ENCODE measurements at places on chromosomes 2 and 18. TPM values are rescaled to one million over a fixed set of nuclear protein-coding genes. Genes with fewer than 3 reads are reported as not detected.

The IL36A gene
- 0.84 TPM for total RNA-seq

DNA sequence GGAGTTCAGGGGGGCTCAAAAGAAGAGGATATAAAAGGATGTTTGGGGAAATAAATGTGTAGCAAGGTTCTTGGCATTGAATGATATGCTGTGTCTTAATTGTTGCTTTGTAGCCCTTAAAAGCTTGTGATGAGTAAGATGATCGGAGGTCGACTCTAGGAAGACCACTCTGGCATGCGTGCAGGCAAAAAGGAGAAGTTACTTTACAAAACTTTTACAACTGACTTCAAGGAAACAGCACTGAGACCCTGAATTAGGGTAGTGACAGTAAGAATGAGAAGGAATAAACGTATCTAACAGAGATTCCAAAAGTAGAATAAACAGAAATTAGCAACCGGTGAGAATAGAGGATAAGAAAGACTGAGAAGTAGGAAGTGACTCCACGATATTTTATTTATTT is 228.7 kb upstream of the TANK start:
- H3K4me3 ChIP-seq: no peak overlapping the region
- H3K4me1 ChIP-seq: no peaks in the 10 kb centered on the region
- no peak overlapping the region for H3K27ac ChIP-seq
- H3K36me3 ChIP-seq: no peaks in the 10 kb centered on the region

GRCh38 chr18:26863122-26863879 is 2.2 kb downstream of the AQP4 start:
- peaks cover 9% of the 10 kb centered on the region for H3K27me3 ChIP-seq
- no peak for DNase-seq
- H3K4me1 ChIP-seq: no peaks in the 10 kb centered on the region
- no peak overlapping the region for H3K4me3 ChIP-seq

- DNase-seq: no peak
- peaks cover 45% of the 10 kb centered on the region for H3K27me3 ChIP-seq
- H3K4me1 ChIP-seq: peaks cover 4% of the 10 kb centered on the region
- H3K4me3 ChIP-seq: no peak overlapping the region
- H3K27ac ChIP-seq: no peak overlapping the region
Observed at GRCh38 chr2:182860858-182861257, 5.6 kb downstream of the FRZB start.

- peaks cover 4% of the 10 kb centered on the region for H3K27me3 ChIP-seq
- no peak overlapping the region for H3K4me3 ChIP-seq
- no peak overlapping the region for H3K27ac ChIP-seq
- DNase-seq: no peak
- no peaks in the 10 kb centered on the region for H3K36me3 ChIP-seq
Observed at GRCh38 chr2:219961947-219962498, 334.6 kb downstream of the SLC4A3 start.

The TFCP2L1 gene
- 0.16 TPM for total RNA-seq

The COL4A4 gene
- 0.16 TPM for total RNA-seq

GRCh38 chr2:178811901-178812300 is 4.7 kb upstream of the TTN start:
- H3K27ac ChIP-seq: no peak overlapping the region
- no peaks in the 10 kb centered on the region for H3K4me1 ChIP-seq
- no peak for DNase-seq
- no peaks in the 10 kb centered on the region for H3K36me3 ChIP-seq

GRCh38 chr18:21762181-21762772 is 21.7 kb downstream of the MIB1 start:
- DNase-seq: no peak
- no peaks in the 10 kb centered on the region for H3K27me3 ChIP-seq
- H3K27ac ChIP-seq: no peak overlapping the region
- peaks cover 6% of the 10 kb centered on the region for H3K36me3 ChIP-seq
- peaks cover 9% of the 10 kb centered on the region for H3K4me1 ChIP-seq
- H3K4me3 ChIP-seq: no peak overlapping the region

DNA sequence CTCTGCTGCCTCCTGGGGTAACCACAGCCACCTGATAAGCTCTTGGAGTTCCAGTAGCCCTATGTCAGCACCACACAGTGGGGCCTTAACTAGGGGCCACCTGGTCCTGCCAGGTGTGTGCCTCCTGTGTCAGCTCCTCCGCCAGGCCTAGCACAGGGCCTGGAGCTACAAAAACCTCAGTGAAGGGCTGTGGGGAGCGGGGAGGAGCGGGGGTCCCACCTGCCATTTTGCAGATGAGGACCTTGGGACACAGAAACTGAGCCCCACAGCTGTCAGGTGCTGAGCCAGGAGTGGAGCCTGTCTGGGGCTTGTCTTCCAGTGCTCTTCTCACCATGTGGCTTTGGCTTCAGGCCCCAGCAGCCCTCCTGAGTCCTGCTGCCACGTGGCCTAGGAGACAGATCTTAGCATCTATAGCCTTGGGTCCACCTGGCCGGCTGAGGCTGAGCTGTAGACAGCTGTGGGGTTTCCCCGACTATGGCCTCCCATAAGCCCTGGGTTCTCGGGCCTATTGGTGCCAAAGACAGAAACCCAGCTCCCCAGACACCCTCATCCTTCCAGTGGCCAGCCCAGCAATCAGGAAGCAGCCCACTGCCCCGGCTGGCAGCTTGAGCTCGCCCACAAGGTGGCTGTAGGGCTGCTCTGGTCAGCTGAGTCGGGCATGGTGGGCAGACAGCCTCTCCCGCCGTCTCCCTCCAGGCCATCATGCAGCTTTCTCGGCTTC is 104.5 kb upstream of the MCFD2 start:
- H3K4me1 ChIP-seq: peaks cover 13% of the 10 kb centered on the region
- H3K36me3 ChIP-seq: peaks cover 19% of the 10 kb centered on the region
- H3K27ac ChIP-seq: no peak overlapping the region
- DNase-seq: no peak
- no peak overlapping the region for H3K4me3 ChIP-seq

GRCh38 chr2:65536596-65536995 is 104.2 kb upstream of the SPRED2 start:
- H3K4me3 ChIP-seq: no peak overlapping the region
- H3K27ac ChIP-seq: no peak overlapping the region
- H3K27me3 ChIP-seq: peaks cover 13% of the 10 kb centered on the region
- H3K4me1 ChIP-seq: no peaks in the 10 kb centered on the region
- no peak for DNase-seq

The VWA3B gene
- 0.21 TPM for total RNA-seq
